Activated CD4-positive, alpha-beta T cell treated with anti-CD3 and anti-CD28 coated beads, Interleukin-2, amount 50 U/mL, for 48 hours (primary cell): ENCODE measurements at places on chromosomes 6 and 20.

GRCh38 chr6:131107151-131107550, 28.1 kb upstream of the AKAP7 start:
- no peak for DNase-seq

DNA sequence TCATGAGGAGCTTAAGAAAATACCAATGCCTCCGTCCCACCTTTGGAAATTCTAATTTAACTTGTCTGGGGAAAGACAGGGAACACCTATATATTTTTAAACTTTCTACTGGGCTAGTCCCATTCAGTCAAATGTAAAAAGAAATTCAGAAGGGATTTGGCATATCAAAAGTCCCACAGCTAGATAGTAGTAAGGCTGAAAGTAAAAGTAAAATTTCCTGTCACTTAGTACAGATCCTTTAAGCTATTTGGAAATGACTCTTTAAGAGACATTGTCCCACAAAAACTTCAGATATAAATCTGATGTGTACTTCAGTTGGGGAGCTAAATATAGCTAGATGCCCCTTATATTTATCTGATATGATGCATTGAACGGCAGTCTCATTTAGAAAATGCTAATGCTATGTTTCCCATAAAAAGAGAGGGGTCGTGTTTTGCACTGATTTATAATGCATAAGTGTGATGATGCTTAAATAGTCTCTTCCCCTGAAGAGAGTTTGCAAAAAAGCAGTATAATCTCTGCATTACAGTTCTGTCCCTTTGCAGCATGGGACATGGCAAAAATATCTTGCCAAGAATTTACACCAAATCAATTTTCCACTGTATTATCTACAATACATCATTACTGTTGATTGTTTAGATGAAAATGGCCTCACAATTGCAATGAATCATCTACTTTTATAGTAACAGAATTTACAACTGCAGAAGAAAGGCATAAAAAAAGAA, 860.8 kb upstream of the MAP3K7 start:
- DNase-seq = no peak

- no peak for DNase-seq
Measured at GRCh38 chr20:63529861-63530787, 7.1 kb downstream of the PTK6 start.

DNA sequence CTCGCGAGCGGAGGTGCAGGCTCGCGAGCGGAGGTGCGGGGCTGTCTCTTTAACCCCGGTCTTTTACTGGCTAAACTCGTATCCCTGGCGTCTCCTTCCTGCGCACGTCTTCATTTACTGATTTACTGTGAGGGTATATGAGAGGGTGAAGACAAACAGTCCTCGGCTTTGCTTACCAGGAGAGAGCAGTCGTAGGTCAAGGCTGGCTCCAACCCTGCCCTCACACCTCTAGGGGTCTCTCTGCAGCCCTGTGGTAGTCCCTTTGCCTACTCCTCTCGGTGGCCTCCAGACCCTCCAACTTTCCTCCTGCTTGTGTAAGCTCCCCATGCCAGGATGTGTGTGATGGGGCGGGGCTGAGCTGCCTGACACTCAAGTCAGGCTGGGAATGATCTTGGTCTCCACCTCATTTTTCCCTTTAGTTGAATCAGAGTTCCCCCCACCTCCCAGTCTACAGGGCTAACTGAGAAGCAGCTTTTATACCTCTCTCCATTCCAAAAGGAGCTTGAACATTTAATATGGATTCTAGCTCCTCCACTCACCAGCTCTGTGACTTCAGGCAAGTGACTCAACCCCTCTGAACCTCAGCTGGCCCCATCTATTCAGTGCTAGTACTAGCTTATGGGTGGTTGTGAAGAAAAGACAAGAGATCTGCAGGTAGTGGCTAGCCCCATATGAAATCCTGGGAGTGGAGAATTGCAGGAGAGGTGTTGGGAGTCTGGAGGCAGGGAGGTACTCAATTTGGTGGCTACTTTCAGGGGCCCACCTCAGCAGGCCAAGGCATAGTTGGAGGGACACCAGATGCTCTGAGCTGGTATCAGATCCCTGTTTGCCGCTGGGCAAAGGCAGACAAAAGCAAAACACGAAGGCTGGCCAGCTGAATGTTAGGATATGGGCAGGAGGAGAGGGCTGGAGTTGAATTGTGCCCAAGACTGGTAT, 902 bp downstream of the SLC29A1 start:
- peak; percentile 42 for DNase-seq

- DNase-seq = no peak
Measured at GRCh38 chr6:118216751-118217150, 309.7 kb downstream of the SLC35F1 start.

DNA sequence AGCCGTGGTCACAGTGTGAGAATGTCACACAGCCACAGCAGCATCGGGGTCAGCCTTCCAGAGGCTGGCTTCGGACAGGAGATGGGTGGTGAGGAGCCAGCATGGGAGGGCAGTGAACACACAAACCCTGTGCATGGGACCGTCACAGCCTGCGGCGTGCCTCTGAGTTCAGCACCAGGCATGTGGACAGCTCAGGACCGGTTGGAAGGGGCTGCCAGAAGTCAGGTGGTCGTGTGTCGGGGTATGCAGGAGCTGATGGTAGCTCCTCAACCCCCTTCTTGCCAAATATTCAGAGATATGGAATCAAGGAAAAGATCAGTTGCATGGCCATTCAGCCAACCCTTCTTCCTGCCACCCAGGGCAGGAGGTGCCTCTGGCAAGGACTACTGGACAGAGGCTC, 28.2 kb downstream of the MYT1 start:
- DNase-seq = no peak

- no peak for DNase-seq
Measured at GRCh38 chr6:161360520-161360919, 86.7 kb upstream of the AGPAT4 start.

- DNase-seq = no peak
Measured at GRCh38 chr6:116447052-116447451, 14.1 kb upstream of the CALHM6 start.

GRCh38 chr6:132190097-132190814, 211.0 kb downstream of the MOXD1 start:
- DNase-seq = no peak

GRCh38 chr6:105929626-105930025, 156.5 kb upstream of the PRDM1 start:
- no peak for DNase-seq

- no peak for DNase-seq
Measured at GRCh38 chr6:170476360-170476759, 76.7 kb downstream of the PSMB1 start.

DNA sequence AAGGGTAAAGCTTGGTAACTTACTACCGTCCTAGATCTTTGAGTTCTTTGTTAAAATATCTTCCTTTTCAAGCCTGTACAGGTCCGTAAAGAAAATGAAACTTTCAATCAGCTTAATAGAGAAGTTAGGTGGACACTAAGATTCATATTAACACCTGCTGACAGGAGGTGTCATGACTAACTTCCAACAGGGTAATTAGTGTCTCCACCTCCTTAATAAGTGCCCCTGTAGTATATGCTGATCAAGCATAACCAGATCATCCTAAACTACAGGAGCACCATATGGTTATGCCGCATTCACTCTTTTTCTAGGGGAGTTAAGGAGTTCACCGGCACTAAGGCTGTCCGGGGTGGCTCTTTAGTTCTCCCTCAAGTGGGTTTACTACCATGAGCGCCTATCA, 23.9 kb upstream of the RALGAPA2 start:
- no peak for DNase-seq

DNA sequence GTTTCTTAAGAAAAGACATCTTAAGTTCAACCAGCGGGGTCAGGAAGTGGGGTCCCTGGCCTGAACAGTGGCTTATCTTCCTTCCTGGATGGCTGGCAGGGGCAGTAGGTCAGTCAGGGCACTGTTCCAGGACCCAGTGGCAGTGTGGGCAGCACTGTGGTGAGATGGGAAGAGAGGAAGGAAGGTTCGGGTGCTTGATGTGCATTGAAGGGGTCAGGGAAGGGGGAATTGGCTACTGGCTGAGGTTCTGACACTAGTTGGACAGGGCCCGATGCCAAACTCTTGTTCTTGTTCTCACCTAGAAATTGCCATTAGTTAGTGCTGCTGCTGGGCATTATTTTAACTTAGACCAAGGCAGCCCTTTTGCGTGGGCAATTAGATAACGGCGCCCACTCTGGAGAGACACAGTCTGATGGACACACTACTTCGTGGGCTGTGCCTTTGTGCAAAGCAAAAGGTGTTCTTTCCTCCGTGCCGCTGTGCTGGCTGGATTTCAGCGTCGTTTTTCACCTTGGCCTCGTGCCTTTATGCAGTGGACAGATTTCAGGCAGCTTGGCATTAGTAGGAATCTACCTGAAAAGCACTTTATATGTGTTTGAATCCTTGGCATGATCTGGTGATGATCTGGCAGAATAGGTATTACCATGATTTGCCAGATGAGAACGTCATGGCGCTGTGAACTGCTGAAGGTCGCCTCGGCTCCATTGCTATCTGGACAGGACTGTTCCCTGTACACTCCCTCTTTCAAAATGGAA, 30.3 kb downstream of the UTRN start:
- no peak for DNase-seq

DNA sequence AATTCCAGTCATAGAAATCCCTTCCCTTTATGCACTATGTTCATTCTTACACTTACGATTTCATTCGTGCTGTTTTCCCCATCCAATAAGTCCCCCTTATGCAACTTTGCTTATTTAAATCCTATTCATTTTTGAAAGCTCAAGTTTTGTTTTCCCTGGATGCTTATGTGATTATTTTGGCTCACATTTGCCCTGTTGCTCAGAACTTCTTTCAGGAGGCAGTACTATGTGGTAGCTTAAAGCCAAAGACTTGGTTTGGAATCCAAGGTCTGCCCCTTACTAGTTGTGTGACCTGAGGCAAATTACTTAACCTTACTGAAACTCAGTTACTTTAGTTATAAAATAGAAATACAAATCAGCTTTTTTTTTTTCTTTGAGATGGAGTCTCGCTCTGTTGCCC, 59.6 kb downstream of the MOXD1 start:
- no peak for DNase-seq

DNA sequence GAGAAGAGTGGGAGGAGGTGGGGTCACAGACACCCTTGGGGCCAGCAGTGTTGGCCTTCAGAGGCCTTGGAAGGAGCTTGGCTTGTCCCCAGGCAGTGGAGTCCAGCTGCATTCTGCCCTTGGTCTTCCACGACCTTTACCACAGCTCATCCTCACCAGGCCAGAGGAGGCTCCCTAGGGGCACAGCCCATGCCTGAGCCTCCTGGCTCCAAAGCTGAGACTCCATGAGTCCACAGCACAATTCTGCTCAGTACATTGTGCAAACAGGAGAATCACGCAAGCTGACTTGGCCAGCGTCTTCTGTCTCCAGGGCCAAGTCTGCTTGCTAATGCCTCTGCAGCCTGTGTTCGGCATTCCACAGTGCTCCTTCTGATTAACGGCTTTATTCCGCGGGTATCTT, 337.2 kb downstream of the SMOC2 start:
- DNase-seq = no peak

GRCh38 chr6:68774843-68775242, 139.8 kb downstream of the ADGRB3 start:
- no peak for DNase-seq

- DNase-seq = no peak
Measured at GRCh38 chr6:112307707-112308106, 39.4 kb upstream of the RFPL4B start.

- no peak for DNase-seq
Measured at GRCh38 chr6:165129086-165129485, 180.3 kb downstream of the C6orf118 start.

DNA sequence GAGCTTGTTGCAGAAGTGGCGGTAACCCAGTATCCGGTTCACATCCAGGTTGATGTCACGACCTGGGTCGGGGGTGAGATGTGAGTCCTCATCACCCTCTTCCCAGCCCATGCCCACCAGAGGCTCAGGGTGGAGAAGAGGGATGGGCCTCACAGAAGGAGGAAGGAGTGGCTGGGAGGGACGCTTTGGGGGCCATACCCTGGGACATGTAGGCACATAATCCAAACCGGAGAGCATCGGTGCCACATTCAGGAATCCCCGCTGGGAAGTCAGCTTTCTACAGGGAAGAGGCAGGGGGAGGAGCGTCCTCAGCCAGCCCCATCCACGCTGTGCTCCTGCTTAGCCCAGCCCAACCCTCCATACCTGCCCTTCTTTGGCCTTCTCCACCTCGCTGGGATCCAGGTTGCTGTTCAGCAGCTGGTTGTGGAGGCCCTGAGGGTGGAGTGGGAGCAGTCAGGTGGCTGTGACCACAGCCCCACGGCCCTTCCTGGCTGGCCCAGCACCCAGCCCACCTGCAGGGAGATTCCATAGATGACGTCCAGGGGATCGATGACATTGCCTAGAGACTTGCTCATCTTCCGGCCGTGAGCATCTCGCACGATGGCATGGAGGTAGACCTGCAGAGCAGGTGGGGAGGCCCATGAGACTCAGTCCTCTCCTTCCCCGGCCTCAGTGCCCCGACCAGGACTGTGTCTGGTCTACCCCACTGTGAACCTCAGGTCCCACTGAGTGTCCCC, 3.5 kb upstream of the VWA7 start:
- DNase-seq = no peak

DNA sequence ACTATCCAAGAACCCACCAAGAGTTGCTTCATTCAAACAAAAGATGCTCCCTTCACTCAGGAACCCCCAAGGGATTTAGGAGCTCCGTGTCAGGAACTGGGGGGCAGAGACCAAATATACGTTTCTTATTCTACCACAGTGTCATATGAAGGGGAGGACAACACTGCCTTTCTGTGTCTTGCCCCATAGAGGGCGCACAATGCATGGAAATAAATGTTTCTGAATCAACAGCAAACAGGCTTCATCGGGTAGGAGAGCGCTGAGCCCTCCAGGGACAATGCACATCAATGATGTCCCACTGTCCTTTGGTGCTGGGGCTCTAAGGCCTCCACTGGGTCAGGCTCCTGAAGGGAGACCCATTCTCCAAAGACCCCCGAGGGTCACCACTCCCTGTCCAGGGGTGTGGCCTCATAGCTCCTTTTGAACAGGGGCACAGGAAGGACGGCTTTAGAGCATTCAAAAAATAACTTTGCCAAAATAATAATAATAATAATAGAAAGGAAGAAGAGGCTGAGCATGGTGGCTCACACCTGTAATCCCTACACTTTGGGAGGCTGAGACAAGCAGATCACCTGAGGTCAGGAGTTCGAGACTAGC, 31.1 kb downstream of the PLG start:
- DNase-seq = peak; percentile 8

DNA sequence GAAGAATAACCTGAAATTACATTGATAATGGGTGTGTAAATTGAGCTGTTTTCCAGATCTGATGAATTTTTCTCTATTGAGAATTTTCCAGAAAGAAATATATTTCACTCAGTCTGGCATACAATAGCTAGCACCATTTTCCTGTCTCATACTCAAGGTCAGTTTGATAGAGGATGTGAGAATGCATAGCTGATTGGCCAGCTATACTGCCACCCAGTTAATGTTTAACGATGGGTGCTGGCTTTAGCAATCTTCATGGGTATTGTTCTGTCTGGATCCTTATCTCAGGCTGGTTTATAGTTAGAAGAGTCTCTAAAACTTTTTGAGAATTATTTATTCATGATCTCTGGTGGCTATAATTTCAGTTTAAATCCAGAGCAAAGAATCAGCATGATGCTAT, 147.4 kb downstream of the HDGFL1 start:
- DNase-seq = no peak

GRCh38 chr6:87066449-87067333, 28.2 kb downstream of the CGA start:
- peak; percentile 44 for DNase-seq

- DNase-seq = no peak
Measured at GRCh38 chr6:63415286-63415685, 95.5 kb upstream of the LGSN start.

GRCh38 chr6:88567696-88568095, 395.7 kb downstream of the RNGTT start:
- DNase-seq = no peak
